ENCODE measurements at places on chromosomes 3 and 15. TPM values are rescaled to one million over a fixed set of nuclear protein-coding genes. Genes with fewer than 3 reads are reported as not detected.

The KCNH8 gene
- polyA plus RNA-seq: not detected

GRCh38 chr3:139308560-139308959 lies 35.3 kb upstream of the MRPS22 start:
- no peak for DNase-seq

DNA sequence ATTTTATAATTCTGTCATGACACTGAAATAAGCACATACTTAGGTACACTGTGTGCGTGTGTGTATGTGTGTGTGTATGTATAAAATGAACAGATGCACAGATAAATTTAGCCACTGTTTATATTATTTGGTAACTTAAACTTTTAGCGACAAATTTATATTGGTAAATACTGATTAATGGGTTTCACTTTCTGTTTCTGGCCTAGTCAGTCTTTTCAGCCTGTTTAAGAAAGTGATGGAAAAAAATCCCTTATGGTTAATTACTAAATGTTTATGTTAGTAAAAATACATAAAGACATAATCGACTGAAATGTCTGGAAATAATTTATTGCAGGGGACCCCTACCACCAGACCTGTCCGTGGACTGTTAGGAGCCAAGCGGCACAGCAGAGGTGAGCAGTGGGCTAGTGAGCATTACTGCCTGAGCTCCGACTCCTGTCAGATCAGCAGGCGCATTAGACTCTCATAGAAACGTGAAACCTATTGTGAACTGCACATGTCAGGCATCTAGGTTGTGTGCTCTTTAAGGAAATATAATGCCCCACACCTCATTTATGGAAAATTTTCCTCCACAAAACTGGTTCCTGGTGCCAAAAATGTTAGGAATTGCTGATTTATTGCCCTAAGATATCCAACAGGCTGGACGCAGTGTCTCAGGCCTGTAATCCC lies 717.4 kb downstream of the SI start:
- DNase-seq: no peak

DNA sequence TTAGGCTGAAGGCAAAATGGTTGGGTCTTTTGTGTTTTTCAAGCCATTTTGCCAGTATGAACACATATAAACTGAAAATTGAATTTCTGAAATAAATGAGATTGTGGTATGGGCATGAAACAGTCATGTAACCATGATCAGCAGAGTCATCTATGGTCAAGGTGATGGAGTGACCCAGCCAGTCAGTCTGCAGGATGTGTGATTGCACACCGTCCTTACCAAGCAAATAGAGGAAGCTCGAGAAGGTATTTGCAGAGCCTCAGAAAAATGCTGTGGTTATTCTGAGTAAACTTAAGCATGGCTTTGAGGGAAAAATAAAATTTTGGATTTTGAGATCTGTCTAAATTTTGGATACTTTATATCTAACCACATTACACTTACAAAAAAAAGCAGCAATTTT lies 95.9 kb upstream of the RNF7 start:
- DNase-seq: no peak

The CLRN1 gene
- not detected for polyA plus RNA-seq

Measured in immature natural killer cell (primary cell).